ENCODE measurements at places on chromosomes 2 and 18.

DNA sequence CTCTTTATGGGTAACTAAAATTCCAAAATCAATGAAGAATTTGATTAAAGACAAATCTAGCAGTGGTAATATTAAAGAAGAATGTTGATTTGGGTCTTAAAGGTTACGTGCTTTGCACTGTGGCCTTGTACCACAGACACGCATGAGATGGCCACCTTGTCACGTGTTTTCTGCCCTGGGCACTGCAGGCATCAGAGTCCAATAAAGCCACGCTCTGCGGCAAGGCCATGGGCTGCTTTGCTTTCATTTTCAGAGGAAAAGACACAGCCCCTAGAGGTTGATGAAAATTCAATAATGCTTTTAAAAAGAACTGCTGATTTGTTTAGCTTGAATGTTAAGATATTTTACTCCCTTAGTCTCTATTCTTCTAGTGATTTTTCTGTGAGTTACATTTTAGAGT is 30.4 kb downstream of the AOX1 start:
- no peak for DNase-seq

- no peak for DNase-seq
Measured at GRCh38 chr2:235497096-235497495, 3.3 kb downstream of the AGAP1 start.

DNA sequence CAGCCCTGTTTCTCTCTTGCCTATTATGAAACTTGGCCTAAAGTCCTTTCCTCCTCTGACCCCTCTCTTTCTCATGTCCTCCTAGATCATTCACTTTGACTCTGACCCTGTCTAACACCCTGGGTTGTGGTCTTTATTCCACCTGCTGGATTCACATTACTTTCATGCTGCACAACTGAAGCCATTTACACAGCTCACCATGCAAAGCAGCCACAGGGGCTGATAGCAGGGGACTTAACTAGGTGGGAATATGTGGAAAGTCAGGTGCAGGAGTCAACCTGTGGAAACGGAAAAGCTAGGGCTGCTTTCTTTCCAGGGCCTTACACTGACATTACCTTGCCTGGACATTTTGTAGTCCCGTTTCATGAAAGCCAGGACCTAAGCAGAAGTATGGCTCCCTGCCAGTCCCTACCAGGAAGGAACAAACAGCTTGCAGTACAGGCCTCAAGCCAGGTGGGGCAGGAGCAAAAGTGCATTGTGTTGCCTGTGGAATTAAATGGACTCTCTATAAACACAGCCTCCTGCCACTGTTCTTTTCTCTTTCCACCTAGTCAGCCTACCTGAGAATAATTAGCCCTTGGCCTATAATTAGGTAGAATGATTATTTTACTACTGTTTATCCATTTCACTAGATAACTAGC is 11.8 kb downstream of the MAPRE3 start:
- DNase-seq, result no peak

DNA sequence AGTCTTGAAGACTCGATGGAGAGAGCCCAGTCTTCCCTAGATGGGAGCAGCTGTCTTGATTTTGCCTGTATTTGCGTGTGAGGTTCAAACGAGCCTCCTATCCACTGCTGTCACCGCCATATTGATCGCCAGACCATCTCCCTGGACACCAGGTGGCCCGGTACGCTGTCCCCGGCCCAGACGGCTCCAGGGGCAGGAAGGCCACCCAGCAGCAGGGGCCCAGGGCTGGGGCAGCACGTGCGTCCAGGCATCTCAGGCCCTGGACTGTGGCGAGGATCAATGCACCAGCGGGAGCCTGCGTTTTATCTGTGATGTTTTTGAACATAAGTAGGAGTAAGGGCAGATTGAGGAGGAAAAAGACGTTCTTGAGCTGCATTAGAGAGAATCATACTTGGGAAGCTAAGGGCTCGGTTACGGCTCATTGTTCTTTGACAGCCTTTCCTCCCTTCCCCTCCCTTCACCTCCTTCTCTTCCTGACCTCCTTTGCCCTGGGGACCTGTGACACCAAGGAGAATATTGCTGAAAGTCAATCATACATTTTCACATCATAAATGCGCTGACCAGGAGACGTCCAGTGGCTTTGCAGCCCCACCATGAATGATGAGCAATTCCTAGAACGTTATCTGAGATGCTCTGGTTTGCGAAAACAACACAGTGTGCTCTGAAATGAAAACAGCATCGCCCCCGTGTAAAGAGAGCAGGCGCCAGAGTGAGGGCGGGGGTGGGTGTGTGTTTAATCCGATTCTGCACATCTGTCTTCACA is 711.2 kb upstream of the SALL3 start:
- no peak for DNase-seq

- DNase-seq, result no peak
Measured at GRCh38 chr18:76658627-76659026, 163.6 kb upstream of the ZNF516 start.

DNA sequence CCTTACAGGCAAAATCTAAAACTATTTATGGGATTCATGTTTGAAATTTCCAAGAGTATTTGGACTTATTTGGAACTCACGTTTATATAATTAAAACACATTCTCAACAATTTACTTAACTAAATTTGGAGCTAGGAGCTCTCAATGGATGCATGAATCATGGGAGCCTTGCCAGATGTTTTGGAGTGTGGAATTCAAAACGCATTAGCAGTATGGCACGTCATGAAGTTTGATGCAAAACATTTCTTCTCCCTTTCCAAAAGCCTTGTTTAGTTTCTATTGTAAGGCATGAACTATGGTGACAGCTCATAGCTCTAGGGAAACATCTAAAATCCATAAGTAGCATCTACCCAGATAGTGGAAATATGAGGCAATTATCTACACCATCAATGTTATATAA is 701.6 kb downstream of the SATB2 start:
- peak; percentile 83 for DNase-seq

DNA sequence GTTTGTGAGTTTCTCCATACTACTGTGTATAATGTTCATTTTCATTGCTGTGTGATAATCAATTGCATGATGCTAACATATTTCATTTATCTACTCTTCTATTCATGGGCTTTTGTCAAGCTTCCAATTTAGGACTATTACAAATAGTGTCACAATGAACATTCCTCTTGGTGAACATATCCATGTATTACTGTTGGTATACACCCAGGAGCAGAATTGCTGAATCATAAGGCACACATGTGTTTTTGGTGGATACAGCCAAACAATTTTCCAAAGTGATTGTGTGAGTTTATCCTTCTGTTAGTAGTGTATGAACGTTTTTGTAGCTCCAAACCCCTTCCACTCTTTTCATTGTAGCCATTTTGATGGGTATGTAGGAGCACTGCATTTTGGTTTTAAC is 101.6 kb upstream of the COPS8 start:
- DNase-seq, result peak; percentile 22

DNA sequence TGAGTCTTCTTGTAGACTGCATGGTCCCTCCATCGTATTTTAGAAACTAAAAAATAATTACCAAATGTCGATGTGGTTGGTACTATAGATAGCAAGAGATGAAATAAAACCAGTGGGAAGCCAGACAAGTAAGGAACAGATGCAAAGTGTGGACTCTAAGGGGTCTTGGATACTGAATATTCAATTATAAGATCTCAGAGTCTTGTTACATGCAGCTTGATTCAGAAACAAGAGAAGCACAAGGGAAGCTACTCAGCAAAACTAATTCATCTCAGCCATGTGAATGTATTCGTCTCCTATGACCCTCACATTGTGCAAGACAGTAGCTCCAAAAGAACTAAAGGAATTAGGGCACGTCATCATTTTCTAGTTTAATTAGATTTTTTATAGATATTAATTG is 80.9 kb downstream of the CDH20 start:
- no peak for DNase-seq

GRCh38 chr18:77093067-77093430 is 39.5 kb downstream of the MBP start:
- no peak for DNase-seq

DNA sequence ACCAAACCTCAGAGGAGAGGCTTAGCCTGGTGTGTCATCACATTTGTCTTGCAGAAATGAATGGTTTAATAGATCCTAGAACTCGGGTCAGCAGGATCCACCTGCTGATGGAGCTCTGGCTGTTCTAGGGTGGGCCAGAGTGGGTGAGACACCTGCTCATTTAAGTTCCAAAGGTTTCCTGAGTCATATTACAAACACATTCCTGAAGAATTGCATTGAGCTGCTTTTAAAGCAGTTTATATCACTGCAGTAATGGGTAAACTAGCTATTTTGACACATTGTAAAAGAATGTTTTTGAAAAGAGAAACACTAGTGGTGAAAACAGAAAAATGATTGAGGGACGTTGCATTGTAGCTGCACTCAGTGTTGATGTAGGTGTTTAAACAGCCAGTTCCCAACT is 175.3 kb upstream of the TCF4 start:
- DNase-seq, result peak; percentile 35

GRCh38 chr2:64918220-64918886 is 70.8 kb upstream of the SLC1A4 start:
- DNase-seq, result no peak

- peak; percentile 47 for DNase-seq
Measured at GRCh38 chr2:109031476-109032228, 42.6 kb upstream of the EDAR start.
